ENCODE measurements at places on chromosomes 7 and 10. TPM values are rescaled to one million over a fixed set of nuclear protein-coding genes. Genes with fewer than 3 reads are reported as not detected.

The NPC1L1 gene
- not detected for total RNA-seq

The LIPJ gene
- not detected for total RNA-seq

The LHPP gene
- 16.8 TPM for total RNA-seq

The SRRT gene
- total RNA-seq = 229 TPM

The OPALIN gene
- total RNA-seq = not detected

The SNX10 gene
- total RNA-seq = 45.7 TPM

The KNDC1 gene
- total RNA-seq = 0.32 TPM

The TMEM176B gene
- not detected for total RNA-seq

The AKR1C4 gene
- not detected for total RNA-seq

The PLEKHS1 gene
- 0.22 TPM for total RNA-seq

The FKBP9 gene
- total RNA-seq = 1.1 TPM

The LRGUK gene
- 0.27 TPM for total RNA-seq

The METTL2B gene
- total RNA-seq = 39.6 TPM

The LYZL1 gene
- not detected for total RNA-seq

The ZNF804B gene
- total RNA-seq = not detected

The SNCG gene
- 0.29 TPM for total RNA-seq

The TRPV6 gene
- total RNA-seq = not detected

The FKBP6 gene
- total RNA-seq = not detected

The FAM25A gene
- not detected for total RNA-seq

The ZNF138 gene
- 8.6 TPM for total RNA-seq

The NPTX2 gene
- total RNA-seq = not detected

The TEX47 gene
- total RNA-seq = not detected

The TFPI2 gene
- not detected for total RNA-seq

The UNCX gene
- total RNA-seq = not detected

The CACNB2 gene
- not detected for total RNA-seq

The LRRD1 gene
- not detected for total RNA-seq

The ADARB2 gene
- 0.37 TPM for total RNA-seq

The UBTD1 gene
- total RNA-seq = 1.5 TPM

The GALNT17 gene
- total RNA-seq = not detected
